Endodermal cell (in vitro differentiated cells): ENCODE measurements at places on chromosomes 13 and 19. TPM values are rescaled to one million over a fixed set of nuclear protein-coding genes. Genes with fewer than 3 reads are reported as not detected.

EDNRB gene
- total RNA-seq, result 2.7 to 4.4 TPM (median 4.1 TPM) in 3 replicates

GRCh38 chr19:2428756-2429711 is 1.6 kb upstream of the TIMM13 start:
- H3K27ac ChIP-seq, result no peak overlapping the region
- no peak overlapping the region for H3K4me3 ChIP-seq
- no peaks in the 10 kb centered on the region for H3K4me1 ChIP-seq
- H3K27me3 ChIP-seq, result no peaks in the 10 kb centered on the region
- DNase-seq, result peak; percentile 74
- H3K36me3 ChIP-seq, result peaks cover 27% of the 10 kb centered on the region

- no peak overlapping the region for H3K27ac ChIP-seq
- H3K36me3 ChIP-seq, result peaks cover 20% of the 10 kb centered on the region
- H3K4me3 ChIP-seq, result no peak overlapping the region
- H3K27me3 ChIP-seq, result no peaks in the 10 kb centered on the region
These were observed 8.5 kb downstream of the ACTMAP start for GRCh38 chr19:40741527-40742390.

DNA sequence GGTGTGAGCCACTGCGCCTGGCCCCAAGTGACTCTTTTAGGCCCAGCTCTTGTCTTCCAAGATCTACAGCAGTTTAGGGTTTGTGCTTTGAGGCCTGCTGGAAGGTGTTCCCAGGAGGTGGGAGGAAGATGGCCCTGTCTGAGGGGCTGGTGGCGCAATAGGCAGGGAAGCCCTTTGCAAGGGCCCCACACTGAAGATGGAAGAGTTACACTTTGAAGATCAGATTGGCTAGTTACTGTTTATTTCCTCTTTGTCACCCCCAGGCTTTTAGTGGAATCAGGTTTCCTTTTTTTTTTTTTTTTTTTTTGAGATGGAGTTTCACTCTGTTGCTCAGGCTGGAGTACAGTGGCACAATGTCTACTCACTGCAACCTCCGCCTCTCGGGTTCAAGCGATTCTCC is 1.9 kb upstream of the RABAC1 start:
- H3K27me3 ChIP-seq, result no peaks in the 10 kb centered on the region
- no peak for DNase-seq

CBY2 gene
- total RNA-seq, result not detected in 2 replicates

CYP4F12 gene
- total RNA-seq, result not detected in 2 replicates

DNA sequence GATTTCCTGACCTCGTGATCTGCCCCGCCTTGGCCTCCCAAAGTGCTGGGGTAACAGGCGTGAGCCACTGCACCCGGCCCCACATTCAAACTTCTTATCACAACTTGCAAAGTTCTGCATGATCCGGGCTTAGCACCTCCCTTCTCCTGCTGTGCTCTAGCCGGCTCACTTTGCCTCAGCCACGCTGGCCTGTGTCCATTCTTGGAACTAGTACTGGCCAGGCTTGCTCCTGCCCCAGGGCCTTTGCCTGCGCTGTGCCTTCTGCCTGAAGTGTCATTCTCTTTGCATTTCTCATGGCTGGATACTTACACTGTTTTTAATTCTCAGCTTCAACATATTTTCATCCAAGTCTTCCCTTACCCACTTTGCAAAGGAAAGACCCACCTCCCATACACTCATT is 29.9 kb downstream of the CACNG6 start:
- H3K4me1 ChIP-seq, result no peaks in the 10 kb centered on the region
- no peak overlapping the region for H3K4me3 ChIP-seq
- H3K36me3 ChIP-seq, result no peaks in the 10 kb centered on the region
- H3K27ac ChIP-seq, result no peak overlapping the region
- no peak for DNase-seq

SYT5 gene
- total RNA-seq, result not detected in 2 replicates

CACNG6 gene
- 0.47 and 0.92 TPM in 2 replicates for total RNA-seq

DNA sequence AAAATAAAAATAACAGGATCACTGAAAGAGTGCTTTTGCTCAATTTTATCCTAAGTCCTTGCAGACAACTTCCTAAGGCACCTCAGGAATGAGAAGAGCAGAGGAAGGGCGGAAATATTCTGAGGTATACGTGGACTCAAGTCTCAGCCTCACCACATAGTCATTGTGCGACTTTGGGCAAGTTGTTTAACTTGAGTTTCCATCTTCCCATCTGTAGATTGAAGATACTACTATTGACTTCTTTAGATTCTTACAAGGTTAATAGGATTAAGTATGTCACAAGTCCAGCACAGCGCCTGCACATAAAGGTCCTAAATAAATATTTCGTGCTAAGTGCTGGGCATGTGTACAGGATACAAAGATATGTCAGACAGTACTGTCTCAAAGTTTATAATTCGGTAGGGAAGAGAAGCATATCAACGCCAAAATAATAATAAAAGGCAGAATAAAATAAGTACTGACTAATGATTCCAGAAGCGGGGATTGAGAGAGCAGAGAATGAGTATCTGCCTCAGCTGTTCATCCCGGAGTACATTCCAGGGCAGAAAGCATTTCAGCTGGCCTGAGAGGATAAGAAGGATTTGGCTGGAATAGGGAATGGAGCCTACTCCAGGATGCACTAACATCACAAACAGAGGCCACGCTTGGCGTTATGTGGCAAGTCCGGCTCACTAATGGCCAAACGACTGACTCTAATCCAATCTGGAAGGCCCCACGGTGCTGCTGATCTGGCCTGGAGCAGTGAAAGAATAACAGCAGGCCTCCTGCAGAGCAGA is 139.7 kb downstream of the FLT1 start:
- no peak overlapping the region for H3K4me3 ChIP-seq
- no peak for DNase-seq
- H3K27me3 ChIP-seq, result no peaks in the 10 kb centered on the region
- H3K27ac ChIP-seq, result no peak overlapping the region

DNA sequence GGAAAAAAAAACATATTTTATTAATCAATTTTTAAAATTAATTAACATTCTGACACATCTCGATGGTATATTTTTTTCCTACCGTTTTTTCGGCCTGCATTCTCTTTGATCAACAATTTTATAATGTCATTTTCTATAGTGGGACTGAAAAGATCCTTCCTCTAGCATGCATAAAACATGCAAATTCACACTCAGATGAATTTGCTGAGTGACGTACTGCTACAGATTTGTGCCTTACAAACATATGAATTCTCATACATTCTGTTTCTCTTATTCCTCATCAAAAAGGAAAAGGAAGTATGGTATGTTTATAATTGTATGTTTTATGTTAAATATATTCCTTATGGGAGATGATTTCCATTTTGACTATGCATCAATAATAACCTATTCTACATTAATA is 458.2 kb downstream of the TSHZ3 start:
- no peak for DNase-seq
- H3K4me1 ChIP-seq, result no peaks in the 10 kb centered on the region
- no peaks in the 10 kb centered on the region for H3K27me3 ChIP-seq

STXBP2 gene
- total RNA-seq, result 119 to 131 TPM (median 123 TPM) in 3 replicates

GRCh38 chr13:36339600-36340155 is 6.5 kb downstream of the SPART start:
- H3K4me1 ChIP-seq, result peaks cover 16% of the 10 kb centered on the region
- no peak overlapping the region for H3K4me3 ChIP-seq
- DNase-seq, result no peak
- H3K27me3 ChIP-seq, result no peaks in the 10 kb centered on the region
- H3K27ac ChIP-seq, result no peak overlapping the region
- H3K36me3 ChIP-seq, result peaks cover 5% of the 10 kb centered on the region

DNA sequence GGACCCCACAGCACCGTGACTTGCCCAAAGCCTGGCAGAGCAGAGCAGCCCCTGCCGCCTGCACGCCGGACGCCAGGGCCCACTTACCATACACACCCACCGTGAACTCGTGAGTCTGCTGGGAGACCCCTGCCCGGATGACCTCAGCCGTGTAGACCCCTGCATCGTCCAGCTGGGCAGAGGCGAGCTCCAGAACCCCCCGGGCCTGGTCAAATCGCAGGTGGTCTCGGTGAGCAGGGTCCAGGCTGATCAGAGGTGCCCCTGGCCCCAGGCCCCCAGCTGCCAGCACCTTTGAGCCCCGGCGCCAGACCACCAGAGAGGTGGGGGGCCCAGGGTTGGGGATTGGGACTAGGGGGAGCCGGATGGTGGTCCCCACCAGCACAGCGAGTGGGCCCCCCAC is 873 bp downstream of the VSIG10L start:
- H3K27ac ChIP-seq, result no peak overlapping the region
- peaks cover 9% of the 10 kb centered on the region for H3K4me1 ChIP-seq
- peak overlapping the region; percentile 80 for H3K4me3 ChIP-seq
- H3K36me3 ChIP-seq, result no peaks in the 10 kb centered on the region

PTH2 gene
- total RNA-seq, result not detected in 3 replicates

- no peak overlapping the region for H3K4me3 ChIP-seq
These were observed 865 bp upstream of the CRLF1 start for GRCh38 chr19:18607226-18608101.

DNA sequence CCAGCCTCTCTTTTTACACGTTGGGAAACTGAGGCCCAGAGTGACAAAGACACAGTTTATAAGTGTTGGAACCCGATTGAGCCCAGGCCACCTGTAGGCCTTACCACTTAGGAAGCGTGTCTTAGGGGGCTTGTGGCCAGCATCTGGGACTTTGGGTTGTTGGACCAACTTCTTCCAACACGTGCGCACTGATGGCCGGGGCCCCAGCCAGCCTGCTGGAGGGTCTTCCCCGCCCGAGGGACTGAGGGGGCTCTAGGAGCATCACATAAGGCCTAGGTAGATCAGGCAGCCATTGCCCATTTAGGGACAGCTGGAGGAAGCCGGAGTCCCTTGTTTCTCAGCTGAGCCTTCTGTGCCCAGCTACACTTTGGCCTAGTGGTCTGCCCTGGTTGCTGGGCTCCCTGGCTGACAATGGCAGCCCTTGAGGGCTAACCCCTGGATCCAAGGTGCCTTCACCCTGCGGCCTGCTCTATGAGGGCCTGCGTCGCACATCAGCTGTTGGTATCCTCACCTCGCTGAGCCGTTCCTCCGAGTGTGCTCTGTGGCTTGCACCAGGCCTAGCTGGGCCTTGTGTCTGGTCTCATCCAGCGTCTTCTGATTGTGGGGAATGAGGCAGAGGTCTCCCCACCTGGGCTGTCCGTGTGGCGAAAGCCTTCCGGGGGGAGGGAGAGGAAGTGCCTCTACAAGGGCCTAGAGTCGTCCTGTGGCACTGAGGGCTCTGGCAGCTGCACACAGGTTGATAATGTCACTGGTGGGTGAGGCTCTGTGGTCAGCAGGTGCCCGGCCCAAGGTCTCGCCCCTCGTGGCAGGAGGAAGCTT is 1.2 kb downstream of the RAB11B start:
- H3K27me3 ChIP-seq, result no peaks in the 10 kb centered on the region
- no peak for DNase-seq
- peaks cover 11% of the 10 kb centered on the region for H3K4me1 ChIP-seq
- H3K36me3 ChIP-seq, result peaks cover 10% of the 10 kb centered on the region

MEIS3 gene
- 125 and 132 TPM in 2 replicates for total RNA-seq

DNA sequence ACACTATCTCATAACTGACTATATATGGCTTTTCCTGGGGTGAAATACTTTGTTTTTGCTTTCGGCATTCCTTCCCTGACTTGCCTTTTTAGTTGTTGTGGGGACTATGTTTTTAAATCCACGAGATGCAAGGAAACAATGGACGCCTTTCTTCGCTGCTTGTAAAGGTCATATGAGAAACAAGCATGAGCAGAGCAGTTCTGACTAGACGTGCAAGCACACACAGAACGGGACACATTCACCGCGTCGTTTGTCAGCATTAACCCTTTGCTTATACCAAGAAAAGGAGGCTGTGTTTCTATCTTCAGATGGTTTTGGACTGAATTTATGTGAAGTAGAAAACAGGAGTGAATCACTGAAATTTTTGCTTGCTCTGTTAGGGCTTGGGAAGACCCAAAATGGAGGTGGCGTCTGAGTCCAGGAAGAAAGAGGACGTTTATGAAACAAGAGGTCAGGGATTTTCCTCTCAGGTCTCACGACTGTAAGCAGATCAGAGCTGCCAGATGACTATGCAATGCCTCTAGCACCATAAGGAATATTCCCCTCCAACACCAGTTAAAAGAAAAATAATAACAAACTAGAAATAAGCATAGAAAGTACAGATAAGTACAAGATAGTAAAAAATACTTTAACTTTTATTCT is 358.9 kb downstream of the DLEU7 start:
- no peaks in the 10 kb centered on the region for H3K36me3 ChIP-seq
- H3K27ac ChIP-seq, result no peak overlapping the region
- no peaks in the 10 kb centered on the region for H3K27me3 ChIP-seq

GRCh38 chr13:21557995-21558394 is 46.0 kb downstream of the MICU2 start:
- no peak overlapping the region for H3K27ac ChIP-seq
- no peaks in the 10 kb centered on the region for H3K27me3 ChIP-seq
- DNase-seq, result peak; percentile 68
- H3K4me1 ChIP-seq, result no peaks in the 10 kb centered on the region
- H3K4me3 ChIP-seq, result no peak overlapping the region
- H3K36me3 ChIP-seq, result peaks cover 28% of the 10 kb centered on the region

SULT2B1 gene
- 0.25 and 0.35 TPM in 2 replicates for total RNA-seq

CLDN10 gene
- 4.6 and 7.0 TPM in 2 replicates for total RNA-seq

FXYD1 gene
- total RNA-seq, result 0.86 to 1.4 TPM in 2 of 3 replicates, not detected in the other

GRCh38 chr19:10211061-10211460 is 16.3 kb upstream of the DNMT1 start:
- H3K27me3 ChIP-seq, result no peaks in the 10 kb centered on the region
- no peaks in the 10 kb centered on the region for H3K4me1 ChIP-seq
- no peak for DNase-seq
- H3K4me3 ChIP-seq, result no peak overlapping the region

ZNF628 gene
- 7.3 to 9.9 TPM (median 9.3 TPM) in 3 replicates for total RNA-seq

DNA sequence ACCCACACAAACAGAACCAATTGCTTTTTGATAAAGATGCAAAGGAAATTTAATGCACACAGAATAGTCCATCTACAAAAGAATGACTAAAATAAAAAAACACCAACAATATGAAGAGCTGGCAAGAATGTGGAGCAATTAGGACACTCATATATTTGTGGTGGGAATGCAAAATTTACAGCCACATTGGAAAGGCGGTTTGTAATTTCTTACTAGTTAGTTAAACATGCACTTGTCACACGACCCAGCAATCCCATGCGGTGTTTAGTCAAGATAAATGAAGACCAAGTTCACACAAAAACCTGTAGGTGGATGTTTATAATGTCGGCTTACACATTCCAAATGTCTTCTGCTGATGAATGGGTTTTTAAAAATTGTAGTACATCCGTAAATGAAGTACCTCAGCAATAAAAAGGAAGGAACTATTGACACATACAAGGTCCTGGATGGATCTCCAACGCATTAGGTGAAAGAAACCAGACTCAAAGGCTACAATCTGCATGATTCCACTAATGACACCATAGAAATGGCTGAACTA is 5.2 kb downstream of the GRTP1 start:
- no peaks in the 10 kb centered on the region for H3K4me1 ChIP-seq
- no peak overlapping the region for H3K27ac ChIP-seq
- no peaks in the 10 kb centered on the region for H3K27me3 ChIP-seq
- DNase-seq, result no peak
- no peak overlapping the region for H3K4me3 ChIP-seq
